ENCODE measurements at places on chromosomes 7 and 10.

DNA sequence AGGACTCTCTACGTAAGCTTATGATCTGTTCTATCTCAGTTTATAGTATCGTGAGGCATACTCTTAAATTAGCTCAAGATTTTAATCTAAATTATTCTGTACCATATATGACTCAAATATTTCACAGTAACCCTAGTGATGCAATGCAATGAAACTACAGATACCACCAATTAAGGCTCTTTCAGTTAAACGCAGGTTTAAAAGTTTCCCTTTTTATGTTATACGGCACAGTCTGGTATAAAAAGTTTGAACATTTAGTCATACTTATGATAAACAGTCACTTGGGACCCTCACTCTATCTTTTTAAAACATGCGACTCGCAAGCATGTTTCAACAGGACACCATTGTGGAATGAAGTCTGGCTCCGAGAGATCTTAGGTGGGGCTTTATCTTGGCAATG, 107.2 kb downstream of the CDK6 start:
- DNase-seq: no peak

DNA sequence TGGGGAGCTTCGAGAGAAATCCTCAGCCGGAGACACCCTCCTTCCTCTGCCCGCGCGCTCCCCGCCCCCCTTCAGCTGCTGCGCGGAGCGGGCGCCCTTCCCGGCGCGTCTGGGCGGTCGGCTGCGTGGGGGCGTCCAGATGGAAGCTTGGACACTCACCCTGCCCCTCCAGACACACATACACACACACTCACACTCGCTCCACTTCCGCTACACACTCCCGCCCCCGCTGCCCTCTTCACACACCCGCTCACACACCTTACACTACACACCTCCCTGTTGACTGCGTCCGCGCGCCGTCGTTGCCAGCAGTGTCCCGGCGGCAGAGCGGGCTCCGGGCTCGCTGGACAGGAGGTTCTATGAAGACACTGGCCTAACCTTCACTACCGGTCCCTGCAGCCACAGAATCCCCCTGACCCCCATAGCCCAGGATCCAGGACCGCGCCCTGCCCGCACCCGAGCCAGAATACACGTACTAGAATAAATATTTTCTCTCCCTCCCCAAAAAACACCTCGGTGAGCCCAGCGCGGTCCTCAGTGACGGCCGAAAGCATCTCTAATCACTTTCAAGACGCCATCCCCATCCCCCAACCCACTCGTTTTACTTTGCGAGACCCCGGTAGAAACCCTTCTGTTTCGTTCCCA, 1.1 kb upstream of the EGR2 start:
- DNase-seq: no peak

- no peak for DNase-seq
Measured at GRCh38 chr7:30114536-30115238, 20.1 kb upstream of the MTURN start.

DNA sequence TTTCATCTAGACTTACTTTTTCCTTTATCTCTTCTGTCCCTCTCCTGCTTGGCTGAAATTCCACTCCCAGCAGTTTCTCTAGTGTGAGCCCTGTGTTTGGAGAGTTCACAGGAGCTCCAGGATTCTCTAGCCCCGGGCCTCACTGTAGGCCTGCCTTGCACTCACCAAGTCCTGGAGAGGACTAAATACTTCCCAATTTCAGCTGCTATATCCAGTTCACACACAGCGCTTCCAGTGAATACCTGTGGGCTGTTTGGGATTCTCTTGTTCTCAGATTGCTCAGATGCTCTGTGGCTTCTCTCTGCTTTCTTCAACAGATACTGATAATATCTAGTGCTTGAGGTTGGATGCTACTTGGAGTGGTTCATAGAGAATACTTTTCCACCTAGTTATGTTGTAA, 46.0 kb downstream of the MINPP1 start:
- no peak for DNase-seq

DNA sequence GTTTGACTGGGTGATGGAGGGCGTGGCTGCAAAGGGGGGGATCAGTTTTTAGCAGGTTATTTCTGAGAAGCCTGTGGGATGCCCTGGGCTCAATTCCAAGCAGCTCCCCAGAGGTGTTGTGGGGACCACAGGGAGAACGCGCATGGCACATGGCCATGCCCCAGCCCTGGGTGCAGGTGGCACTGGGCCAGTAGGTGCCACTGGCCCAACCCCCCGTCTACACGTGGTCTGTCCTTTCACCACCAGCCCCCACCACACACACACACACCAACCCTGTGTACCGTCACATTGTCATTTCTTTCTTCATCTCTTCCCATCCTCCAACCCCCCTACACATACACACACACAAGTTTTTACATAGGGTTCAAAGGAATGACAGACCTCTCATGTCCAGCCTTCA, 115.1 kb upstream of the STK17A start:
- no peak for DNase-seq

GRCh38 chr10:124162774-124163354, 69.5 kb upstream of the CHST15 start:
- no peak for DNase-seq

DNA sequence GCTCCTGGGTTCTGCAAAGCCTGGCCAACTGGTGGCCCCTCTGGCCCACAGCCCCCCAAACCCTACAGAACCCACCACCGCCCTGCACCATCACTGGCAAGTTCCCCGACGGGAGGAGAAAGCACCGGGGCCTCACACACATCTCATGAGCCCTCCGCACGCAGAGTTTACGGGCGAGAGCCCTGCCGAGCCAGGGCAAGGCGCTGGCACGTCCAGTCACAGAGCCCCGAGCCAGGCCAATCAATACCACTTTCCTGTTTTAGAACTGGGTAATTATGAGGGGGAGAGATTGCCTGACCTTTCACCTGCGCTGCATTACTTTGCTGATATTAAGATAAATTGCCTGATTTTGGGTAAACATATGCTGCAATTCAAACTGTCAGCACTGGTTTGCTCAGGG, 113.3 kb downstream of the EBF3 start:
- DNase-seq: no peak

- DNase-seq: no peak
Measured at GRCh38 chr7:149558149-149558861, 60.7 kb upstream of the ZNF746 start.

DNA sequence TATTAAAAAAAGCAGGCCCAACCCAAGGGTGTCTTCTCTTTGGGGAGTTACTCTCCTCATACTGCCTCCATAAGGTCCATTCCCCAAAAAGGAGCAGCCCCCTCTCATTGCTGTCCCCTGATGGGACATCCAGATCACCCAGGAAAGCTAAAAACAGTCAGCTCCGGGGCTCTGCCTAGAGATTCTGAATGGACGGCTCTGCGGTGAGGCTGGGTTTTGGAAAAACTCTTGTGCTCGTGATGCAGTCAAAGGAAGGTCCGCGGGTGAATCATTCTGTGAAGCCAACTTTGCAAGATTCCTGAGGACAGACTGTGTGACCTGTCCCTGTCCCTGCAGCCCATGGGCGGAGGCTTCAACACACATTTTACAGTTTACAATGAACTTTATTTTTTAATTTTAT, 351.5 kb downstream of the TYW1 start:
- no peak for DNase-seq

DNA sequence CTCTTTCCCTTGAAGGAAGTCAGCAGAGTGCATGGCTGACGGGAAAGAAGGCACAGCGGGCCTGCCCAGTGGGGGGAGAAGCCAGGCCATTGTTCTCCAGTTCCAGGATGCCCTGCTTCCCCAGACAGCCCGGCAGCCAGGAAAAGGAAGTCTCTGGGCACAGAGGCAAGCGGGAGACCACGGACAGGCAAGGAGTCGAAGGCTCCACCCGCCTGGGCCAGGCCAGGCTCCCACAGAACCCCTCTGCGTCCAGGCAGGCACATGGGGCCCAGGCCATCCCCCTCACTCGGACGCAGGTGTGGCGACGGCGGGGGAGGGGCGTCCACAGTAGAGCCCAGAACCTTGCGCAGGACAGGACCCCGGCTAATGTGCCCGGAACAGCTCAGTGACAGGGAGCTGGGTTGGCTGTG, 8.7 kb downstream of the GPR146 start:
- no peak for DNase-seq

DNA sequence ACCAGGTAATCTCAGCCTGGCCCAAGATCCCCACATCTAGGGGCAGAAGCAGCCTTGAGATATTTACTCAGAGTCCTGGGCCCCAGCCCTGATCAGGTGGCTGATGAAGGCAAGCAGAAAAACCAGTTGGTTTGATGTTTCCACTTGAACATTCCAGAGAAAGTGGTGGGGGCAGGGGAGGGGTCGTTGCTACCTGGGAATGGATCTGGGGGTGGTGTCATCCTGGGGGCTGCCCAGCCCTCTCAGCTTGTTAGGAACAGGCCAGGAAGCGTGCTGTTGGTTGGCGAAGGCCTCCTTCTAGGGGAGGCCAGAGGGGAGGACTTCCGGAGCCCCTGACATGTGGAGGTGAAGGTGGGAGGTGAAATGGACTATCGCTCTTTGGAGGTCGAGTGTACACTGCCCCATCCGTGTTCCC, 3.7 kb upstream of the ABHD11 start:
- DNase-seq: no peak

GRCh38 chr10:117653170-117653515, 110.6 kb downstream of the EMX2 start:
- no peak for DNase-seq

- DNase-seq: no peak
Measured at GRCh38 chr10:20674926-20675325, 222.2 kb downstream of the NEBL start.

DNA sequence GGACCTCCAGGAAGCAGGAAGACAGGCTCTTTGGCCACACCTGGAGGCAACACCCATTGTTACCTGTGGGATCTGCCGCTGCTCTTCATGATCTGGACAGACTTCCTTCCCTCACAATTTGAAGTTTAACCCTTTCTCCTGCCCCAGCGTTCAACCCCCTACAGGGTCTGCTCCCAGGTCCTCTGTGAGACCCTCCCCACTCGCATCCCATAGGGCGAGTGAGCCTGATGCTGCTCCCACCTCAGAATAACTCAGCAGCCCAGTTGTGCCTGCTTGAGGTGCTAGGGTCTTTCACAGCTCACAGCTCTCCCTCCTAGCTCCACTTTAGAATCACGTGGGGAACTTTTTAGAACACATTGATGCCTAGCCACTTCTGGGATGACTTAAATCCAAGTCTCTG, 61.8 kb upstream of the C10orf90 start:
- no peak for DNase-seq

- no peak for DNase-seq
Measured at GRCh38 chr7:78383096-78383880, 584.7 kb downstream of the PHTF2 start.

- DNase-seq: no peak
Measured at GRCh38 chr7:139823959-139824521, 5.0 kb upstream of the TBXAS1 start.

GRCh38 chr7:104931181-104931781, 82.7 kb upstream of the KMT2E start:
- DNase-seq: no peak

DNA sequence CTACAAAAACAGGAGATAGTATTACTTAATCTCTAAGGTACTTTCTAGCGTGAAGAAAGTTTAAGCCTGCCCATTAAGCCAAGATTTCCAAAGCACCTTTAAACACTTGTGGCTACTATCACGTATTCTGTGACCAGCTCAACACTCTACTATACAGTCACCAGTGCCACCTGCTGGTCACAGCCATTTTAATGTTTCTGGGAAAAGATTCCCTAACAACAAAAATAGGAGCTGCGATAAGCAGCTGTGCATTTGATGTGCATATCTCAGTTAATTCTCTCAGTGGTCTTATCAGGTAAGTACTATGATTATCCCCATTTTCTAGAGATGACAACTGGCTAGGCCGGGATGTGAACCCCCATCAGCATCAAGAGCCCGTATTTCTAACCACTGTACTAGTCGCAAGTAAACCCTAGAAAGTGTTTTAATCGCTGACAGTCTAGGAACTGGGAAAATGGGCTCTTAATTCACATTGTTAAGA, 860 bp downstream of the SEC31B start:
- DNase-seq: no peak

DNA sequence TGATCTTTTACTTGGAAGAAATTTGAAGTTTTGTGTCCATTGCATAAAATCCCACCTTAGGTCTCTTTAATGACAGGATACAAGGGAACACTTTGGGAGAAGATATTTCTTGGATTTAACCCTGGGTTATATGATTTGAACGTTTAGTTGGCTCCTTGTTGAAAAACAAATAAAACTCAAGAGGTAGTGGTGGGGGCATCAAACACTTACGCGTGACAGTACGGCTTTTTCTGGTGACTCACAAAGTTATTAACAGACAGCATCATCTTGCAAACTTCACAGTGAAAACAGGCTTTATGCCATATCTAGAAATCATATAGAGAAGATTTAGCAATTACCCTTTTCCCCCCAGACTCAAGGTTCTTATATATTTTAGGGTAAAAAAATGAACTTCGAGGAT, 699 bp downstream of the NRAP start:
- DNase-seq: no peak

- DNase-seq: no peak
Measured at GRCh38 chr7:131015657-131015958, 281.6 kb upstream of the KLF14 start.

- DNase-seq: no peak
Measured at GRCh38 chr10:115727129-115727528, 545.9 kb downstream of the GFRA1 start.

DNA sequence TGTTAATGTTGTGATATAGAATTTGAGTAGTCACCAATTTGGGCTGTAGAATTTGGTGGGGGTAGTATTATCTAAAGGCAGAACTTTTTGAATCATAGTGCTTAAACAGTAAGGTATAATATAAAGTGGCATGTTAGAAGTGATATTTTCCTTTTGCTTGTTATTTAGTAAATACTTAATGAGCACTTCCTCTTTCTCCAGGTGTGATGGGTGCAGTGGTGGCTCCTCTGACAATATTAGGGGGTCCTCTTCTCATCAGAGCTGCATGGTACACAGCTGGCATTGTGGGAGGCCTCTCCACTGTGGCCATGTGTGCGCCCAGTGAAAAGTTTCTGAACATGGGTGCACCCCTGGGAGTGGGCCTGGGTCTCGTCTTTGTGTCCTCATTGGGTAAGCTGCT, 10.5 kb downstream of the GHITM start:
- DNase-seq: no peak

- DNase-seq: no peak
Measured at GRCh38 chr7:26393818-26394217, 102.2 kb downstream of the SNX10 start.

GRCh38 chr7:78702770-78703169, 750.7 kb downstream of the MAGI2 start:
- no peak for DNase-seq

- no peak for DNase-seq
Measured at GRCh38 chr7:117171106-117171505, 151.8 kb downstream of the WNT2 start.

GRCh38 chr10:21130683-21131442, 233.8 kb upstream of the NEBL start:
- no peak for DNase-seq

GRCh38 chr10:31419394-31420063, 100.5 kb downstream of the ZEB1 start:
- no peak for DNase-seq

Measured in stimulated activated CD4-positive, alpha-beta T cell treated with anti-CD3 and anti-CD28 coated beads, Interleukin-1b, Interleukin-23, amount 100 ng/mL, for 1 hour (primary cell).